ENCODE measurements at places on chromosomes 7 and 10.

- no peaks in the 10 kb centered on the region for H3K36me3 ChIP-seq
- no peak for DNase-seq
- no peak overlapping the region for H3K4me3 ChIP-seq
- no peak overlapping the region for H3K27ac ChIP-seq
Measured at GRCh38 chr10:76213876-76214275, 782.5 kb downstream of the LRMDA start.

DNA sequence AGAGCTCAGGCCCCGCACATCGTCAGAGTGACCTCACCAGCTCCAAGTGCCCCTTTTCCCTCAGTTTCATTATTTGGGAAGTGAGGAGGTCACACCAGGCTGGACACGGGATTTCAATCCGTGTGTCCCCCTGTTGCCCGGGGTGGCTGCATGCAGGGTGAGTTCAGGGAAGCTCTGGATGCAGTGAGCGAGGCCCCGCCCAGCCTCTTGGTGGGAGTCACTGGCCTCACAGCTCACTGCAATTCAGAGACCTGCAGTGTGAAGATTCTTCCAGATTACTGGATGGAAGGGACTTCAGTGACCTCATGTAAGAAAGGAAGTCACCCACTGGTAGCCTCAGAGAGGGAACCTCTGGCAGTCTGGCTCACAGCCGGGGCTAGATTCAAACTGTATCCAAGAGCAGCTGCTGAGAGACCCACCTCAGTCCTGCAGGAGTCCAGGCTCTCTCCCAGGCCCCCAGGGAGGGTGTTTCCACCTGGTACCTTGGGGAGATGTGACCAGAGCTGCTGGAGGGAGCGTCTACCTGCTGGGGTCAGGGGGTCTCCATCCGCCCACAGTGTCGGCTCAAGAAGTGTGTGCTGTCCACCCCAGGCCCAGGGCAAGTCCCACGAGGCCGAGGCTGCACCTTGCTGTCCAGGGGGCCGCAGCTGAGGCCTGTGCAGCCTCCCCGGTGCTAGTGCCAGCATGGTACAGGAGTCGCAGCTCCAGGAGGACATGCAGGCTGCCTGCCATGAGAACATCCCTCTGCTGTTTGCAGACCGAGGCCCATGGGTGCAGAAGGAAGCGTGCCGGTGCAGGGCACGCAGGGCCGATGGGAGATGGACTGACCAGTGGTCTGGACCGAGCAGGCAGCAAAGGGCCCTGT, 54.4 kb downstream of the MGMT start:
- no peak overlapping the region for H3K4me3 ChIP-seq
- no peaks in the 10 kb centered on the region for H3K36me3 ChIP-seq
- H3K27ac ChIP-seq, result no peak overlapping the region
- no peaks in the 10 kb centered on the region for H3K27me3 ChIP-seq

DNA sequence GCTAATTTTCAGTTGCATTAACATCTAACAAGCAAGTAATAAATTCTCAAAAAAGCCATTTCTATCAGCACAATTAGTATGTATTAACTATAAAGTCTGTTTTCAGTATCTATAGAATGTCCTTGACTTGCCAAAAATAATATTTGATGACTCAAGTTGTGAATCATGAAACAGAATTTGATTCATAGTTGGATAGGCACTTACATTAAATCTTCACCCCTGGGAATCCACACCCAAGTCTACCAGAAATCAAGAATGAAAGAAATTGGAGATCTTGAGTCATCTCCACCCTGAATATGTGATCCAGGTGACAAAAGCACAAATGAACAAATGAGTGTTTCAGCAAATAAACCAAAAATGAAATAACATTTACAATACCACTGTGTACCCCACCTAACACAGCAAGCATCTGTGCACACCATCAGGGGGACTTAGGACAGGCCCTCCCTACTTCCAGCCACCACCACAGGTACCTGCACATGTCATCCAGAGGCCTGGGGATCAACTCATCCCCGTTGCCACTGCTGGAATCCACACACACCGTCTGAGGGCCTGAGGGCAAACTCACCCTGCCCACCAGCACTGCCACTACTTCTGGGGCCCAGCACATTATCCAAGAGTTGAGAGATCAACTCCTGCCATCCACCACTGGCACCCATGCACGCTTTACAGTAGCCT, 160.1 kb downstream of the MTERF1 start:
- H3K27me3 ChIP-seq, result no peaks in the 10 kb centered on the region
- no peak for DNase-seq
- H3K4me3 ChIP-seq, result no peak overlapping the region
- H3K27ac ChIP-seq, result no peak overlapping the region
- H3K36me3 ChIP-seq, result no peaks in the 10 kb centered on the region

GRCh38 chr7:13770305-13770704, 219.2 kb downstream of the ETV1 start:
- no peak overlapping the region for H3K27ac ChIP-seq
- no peaks in the 10 kb centered on the region for H3K27me3 ChIP-seq
- H3K36me3 ChIP-seq, result no peaks in the 10 kb centered on the region
- no peak overlapping the region for H3K4me3 ChIP-seq
- H3K4me1 ChIP-seq, result no peaks in the 10 kb centered on the region

DNA sequence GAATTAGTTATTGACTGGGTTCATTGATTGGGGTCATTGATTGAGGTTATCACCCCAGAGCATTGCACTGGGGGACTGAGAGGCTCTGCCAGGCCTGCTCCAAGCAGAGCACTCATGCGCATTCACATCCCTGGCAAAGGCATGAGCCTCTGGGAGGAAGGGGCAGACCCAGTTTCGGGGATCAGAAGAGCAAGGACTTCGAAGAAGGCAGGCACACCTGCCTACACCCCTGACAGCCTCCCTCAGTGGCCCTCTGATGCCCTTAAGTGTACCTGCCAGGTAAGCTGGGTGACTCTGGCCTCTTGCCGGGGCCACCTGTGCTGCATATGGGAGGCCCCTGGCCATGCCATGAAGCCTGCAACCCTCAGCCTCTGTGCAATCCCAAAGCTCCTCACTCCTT, 181.1 kb downstream of the PTPN20 start:
- no peaks in the 10 kb centered on the region for H3K4me1 ChIP-seq
- H3K27me3 ChIP-seq, result no peaks in the 10 kb centered on the region
- H3K27ac ChIP-seq, result no peak overlapping the region
- no peak overlapping the region for H3K4me3 ChIP-seq
- no peaks in the 10 kb centered on the region for H3K36me3 ChIP-seq
- no peak for DNase-seq

DNA sequence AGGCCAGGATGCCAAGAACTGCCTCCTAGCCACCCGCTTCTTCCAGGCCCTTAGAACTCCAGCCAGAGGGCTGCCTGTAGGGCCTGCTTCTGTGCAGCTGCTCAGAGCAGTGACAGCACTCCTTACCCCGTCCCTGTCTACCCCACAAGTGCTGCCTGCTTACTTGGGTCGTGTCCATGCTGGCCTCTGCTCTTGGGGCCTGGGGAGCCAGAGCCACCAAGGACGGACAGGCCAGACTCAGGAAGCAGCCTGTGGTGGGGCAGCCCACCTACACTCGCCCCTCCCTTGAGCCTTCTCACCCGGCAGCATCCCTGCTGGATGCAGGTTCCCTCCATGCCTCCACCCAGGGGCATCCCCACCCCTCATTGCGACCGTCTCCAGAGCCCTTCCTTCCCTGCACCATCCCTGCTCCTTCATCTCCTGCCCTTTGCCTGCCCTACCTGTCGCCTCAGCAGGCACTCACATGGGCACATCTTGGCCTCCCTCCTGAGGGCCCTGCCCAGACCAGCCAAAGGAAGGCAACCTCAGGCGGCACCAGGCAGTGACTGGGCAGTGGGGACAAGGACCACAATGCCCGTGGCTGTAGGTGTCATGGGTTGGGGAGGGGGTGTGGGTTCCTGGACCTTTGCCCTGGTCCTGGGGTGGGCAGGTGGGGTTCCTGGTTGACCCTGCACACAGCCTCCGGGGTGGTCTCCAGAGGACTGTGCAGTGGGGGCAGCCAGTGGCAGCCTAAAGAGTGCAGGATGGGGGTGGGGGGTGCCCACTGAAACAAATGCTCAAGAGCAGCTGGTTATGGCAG, 78.0 kb upstream of the TNS3 start:
- no peak for DNase-seq
- no peaks in the 10 kb centered on the region for H3K4me1 ChIP-seq
- no peak overlapping the region for H3K27ac ChIP-seq
- H3K27me3 ChIP-seq, result no peaks in the 10 kb centered on the region
- no peaks in the 10 kb centered on the region for H3K36me3 ChIP-seq
- no peak overlapping the region for H3K4me3 ChIP-seq

DNA sequence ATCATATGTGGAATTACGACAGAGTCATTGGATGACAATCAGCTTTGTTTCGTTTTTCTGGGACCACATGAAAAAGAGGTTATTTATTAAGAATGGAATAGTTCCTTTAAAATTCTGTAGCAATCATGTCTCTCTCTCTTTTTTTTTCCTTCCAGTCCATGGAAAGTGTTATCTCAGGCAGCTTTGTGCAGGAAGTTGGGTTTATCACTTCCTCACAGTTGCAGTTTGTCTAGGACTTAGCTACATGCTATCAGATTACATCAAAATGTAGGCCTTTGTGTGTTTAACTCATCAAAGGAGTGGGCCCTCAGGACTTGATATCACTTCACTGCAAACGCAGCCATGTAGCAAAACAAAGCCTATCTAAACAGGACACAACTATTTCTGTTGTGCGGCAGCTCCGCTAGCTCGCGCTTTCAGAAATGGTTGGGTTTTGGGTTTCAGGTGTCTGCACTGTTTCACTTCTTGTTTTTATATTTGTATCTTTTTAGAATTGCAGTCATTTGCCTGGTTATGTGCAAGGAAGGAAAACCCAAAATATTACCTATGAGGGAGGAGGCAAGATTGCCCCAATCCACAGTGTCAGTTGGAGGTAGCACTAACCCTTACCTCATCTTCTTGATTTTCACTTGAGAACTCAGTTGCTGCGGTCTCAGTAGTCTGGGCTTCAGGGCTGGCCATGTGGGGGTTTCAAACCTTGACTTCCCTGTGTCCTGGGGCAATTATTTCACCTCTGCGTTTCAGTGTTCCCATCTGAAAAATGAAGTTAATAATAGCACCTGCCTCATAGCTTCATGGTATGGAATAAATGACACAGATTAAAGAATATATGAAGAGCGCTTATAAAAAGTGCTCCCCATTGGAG, 66.7 kb downstream of the HHEX start:
- H3K36me3 ChIP-seq, result no peaks in the 10 kb centered on the region
- H3K27ac ChIP-seq, result peak overlapping the region; percentile 63
- no peak overlapping the region for H3K4me3 ChIP-seq
- peaks cover 24% of the 10 kb centered on the region for H3K4me1 ChIP-seq
- no peak for DNase-seq

GRCh38 chr7:134562136-134562535, 13.2 kb downstream of the AKR1B15 start:
- DNase-seq, result no peak
- H3K4me3 ChIP-seq, result no peak overlapping the region
- no peaks in the 10 kb centered on the region for H3K4me1 ChIP-seq
- H3K27ac ChIP-seq, result no peak overlapping the region

GRCh38 chr7:139430443-139430842, 53.0 kb downstream of the KLRG2 start:
- H3K27ac ChIP-seq, result no peak overlapping the region
- H3K36me3 ChIP-seq, result peaks cover 3% of the 10 kb centered on the region
- no peak for DNase-seq
- no peak overlapping the region for H3K4me3 ChIP-seq

DNA sequence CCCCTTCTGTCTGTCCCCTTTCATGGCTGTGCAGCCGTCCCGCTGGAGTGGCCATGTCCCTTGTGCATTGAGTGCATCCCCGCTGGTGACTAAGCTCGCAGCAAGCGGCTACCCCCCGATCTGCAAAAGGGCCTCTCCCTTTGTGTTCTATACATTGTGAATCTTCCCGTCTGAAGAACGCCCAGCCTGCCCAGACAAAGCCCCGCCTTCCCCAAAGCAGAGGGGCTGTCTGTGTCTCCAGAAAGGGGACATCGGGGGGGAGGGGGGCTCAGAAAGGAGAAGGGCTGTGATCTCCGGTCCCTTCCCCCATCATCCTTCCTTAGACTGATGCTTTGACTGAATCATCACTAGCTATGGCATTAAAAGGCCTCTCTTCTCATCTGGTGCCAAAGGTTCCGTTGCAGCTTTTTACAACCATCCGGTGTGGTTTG, 11.9 kb downstream of the NPTX2 start:
- no peaks in the 10 kb centered on the region for H3K27me3 ChIP-seq
- no peak for DNase-seq
- no peak overlapping the region for H3K27ac ChIP-seq
- no peak overlapping the region for H3K4me3 ChIP-seq
- H3K36me3 ChIP-seq, result no peaks in the 10 kb centered on the region
- no peaks in the 10 kb centered on the region for H3K4me1 ChIP-seq

DNA sequence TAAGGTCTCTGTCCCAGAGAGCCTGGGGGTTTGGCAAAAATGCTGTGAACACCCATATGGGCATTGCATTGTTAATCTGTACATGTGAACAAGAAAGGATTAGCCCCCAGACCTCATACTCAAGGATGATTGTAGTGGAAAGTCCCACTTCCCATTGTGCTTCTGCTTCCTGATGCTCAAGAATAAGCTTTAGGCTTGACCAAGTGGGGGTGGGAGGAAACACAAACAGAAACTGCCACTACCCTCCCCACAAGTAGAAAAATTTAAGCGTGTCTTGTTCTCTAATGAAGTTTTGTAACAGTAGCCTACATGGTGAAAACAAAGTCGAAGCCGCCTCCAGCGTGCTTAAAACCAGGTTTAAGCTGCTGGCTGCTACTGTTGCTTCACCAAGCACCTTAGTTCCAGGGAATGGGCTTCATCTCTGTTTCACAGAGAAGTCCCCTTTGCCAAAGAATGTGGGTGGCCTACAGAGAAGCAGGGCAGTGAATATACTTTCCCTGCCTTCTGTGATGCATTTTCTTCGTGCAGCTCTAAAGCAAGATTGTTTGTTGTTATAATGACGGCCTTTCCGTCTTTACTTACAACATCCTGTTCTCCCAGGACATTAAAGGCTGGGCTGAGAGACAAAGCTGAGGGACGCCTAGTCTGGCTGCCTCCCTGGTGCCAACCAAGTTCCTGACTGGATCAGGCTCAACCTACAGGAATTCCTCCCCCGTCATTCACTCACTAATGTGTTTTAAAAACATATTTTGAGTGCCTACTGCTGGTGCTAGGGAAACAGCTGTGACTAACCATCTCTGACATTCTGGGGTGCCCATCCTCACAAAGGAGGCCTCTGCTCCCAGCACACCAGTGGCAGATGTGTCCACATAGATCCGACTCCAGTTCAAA, 32.1 kb upstream of the CCSER2 start:
- H3K4me1 ChIP-seq, result no peaks in the 10 kb centered on the region
- H3K27ac ChIP-seq, result no peak overlapping the region
- no peak overlapping the region for H3K4me3 ChIP-seq
- H3K27me3 ChIP-seq, result no peaks in the 10 kb centered on the region

DNA sequence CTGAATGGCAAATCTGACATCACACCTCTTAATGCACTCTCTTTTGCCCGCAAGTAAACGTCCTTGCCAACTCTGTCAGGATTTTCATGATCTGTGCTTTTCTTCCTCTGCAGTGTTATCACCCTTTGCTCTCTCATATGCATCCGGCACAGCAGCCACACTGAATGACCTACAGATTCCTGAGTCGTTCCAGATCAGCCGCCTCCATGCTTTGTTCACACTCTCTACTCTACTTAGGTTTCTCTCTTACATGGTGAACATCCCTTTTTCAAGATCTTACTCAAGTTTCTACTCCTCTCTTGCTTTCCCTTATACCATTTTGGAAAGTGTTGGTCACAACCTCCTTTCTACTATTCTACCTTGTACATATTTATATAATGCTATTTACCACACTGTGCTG, 127.7 kb upstream of the AOAH start:
- H3K36me3 ChIP-seq, result peaks cover 13% of the 10 kb centered on the region
- no peaks in the 10 kb centered on the region for H3K27me3 ChIP-seq
- H3K27ac ChIP-seq, result no peak overlapping the region
- H3K4me3 ChIP-seq, result no peak overlapping the region
- H3K4me1 ChIP-seq, result no peaks in the 10 kb centered on the region

- H3K4me1 ChIP-seq, result no peaks in the 10 kb centered on the region
- H3K27me3 ChIP-seq, result no peaks in the 10 kb centered on the region
- H3K36me3 ChIP-seq, result no peaks in the 10 kb centered on the region
- no peak for DNase-seq
- H3K27ac ChIP-seq, result no peak overlapping the region
Measured at GRCh38 chr7:107148721-107149120, 20.1 kb upstream of the HBP1 start.

Data from natural killer cell (primary cell).